ENCODE measurements at places on chromosomes 12 and 14.

GRCh38 chr12:71555191-71555590 is 108.5 kb downstream of the ZFC3H1 start:
- DNase-seq, result no peak

- DNase-seq, result peak; percentile 40
Observed at GRCh38 chr12:62865937-62866336, 69.0 kb downstream of the PPM1H start.

DNA sequence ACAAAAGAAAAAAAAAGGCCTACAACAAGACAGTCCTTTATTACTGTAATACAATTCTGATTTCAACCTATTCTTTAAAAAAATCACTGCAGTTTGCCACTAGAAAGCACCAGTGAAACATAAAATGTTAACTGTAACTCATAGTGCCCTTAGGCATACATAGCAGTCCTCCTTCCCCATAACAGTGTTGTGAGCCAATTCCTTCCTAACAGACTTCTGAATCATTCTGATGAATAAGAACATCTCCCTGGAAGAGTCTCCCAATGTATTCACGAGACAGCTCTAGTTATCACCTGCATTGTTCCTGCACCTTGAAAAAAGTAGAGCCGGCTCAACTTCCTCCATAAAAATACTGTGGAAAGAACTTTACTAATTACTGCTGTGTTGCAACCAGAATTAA is 213.6 kb upstream of the FSCB start:
- DNase-seq, result no peak

DNA sequence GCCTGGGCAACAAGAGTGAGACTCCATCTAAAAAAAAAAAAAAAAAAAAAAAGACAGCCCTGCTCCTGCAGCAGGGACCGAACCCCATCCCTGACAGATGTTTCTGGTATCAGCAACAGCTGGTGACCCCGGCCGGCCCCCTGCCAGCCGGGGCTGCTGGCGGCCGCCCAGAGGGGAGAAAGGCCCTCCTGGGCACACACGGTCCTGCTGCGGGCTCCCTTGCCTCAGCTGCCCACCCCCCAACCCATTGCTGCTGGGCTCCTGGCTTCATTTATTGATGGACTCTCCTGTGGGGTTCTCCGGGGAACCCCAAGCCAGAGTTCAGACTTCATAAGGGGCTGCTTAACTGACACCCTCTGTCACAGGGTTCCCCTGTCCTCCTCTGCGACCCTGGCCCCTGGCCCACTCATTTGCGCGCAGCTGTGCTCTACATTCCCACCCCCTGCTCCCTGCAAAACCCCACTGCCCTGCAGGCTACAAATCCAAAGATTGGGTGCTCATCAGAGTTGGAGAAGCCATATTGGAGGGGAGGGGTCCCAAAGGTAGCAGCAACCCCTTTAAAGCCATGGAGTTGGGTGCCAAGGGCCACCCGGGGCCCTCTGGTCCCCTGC is 103.6 kb upstream of the RTL1 start:
- no peak for DNase-seq

- DNase-seq, result peak; percentile 55
Observed at GRCh38 chr12:98752726-98753125, 107.6 kb downstream of the APAF1 start.

GRCh38 chr12:6791931-6792520 is 2.7 kb downstream of the CD4 start:
- no peak for DNase-seq

DNA sequence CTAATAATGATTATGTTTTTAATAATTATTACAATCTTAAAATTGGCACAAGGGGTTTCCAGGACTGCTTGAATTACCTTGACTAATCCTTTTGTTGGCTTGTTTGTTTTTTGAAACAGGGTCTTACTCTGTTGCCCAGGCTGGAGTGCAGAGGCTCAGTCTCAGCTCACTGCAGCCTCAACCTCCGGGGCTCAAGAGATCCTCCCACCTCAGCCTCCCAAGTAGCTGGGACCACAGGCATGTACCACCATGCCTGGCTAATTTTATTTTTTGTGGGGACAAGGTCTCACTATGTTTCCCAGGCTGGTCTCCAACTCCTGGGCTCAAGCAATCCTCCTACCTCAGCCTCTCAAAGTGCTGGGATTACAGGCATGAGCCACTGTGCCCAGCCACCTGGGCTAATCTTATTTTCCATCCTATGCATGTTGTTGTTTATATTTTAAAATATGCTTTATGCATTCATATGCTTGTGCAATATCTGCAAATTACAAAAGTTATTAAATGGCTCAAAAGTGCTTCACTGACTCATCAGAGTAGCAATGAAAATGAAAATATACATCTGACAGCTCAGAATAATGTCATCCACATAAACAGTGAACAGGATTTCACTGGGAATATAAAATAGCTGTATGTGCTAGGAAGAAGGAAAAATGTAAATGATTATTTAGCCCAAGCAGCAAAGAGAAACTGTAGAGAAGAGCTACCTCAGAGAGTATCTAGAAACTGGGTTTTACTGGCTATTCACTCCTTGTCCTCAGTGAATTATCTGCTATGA is 24.8 kb upstream of the PLEKHG6 start:
- peak; percentile 59 for DNase-seq

DNA sequence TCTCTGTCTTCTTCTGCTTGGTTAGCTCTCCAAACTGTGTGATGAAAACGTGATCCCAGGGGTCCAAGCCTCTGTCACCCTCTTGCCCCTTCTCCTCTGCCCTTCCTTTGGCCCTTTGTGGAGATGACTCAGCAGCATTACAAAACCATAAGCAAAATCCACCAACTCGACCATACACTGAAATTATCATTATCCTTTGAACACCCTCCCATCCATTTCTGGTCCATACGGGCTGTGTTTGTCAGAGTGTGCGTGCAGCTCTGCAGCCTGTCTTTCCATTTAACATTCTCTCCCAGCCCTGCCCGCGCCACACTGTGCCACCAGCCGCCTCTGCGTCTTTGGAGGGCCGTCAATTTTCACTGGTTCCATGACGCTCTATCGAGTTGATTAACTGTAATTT is 69.2 kb downstream of the SLC25A47 start:
- peak; percentile 20 for DNase-seq

- peak; percentile 85 for DNase-seq
Observed at GRCh38 chr12:58416236-58416635, 474.9 kb downstream of the ATP23 start.

GRCh38 chr12:64387197-64387816 is 3.3 kb downstream of the C12orf56 start:
- no peak for DNase-seq

DNA sequence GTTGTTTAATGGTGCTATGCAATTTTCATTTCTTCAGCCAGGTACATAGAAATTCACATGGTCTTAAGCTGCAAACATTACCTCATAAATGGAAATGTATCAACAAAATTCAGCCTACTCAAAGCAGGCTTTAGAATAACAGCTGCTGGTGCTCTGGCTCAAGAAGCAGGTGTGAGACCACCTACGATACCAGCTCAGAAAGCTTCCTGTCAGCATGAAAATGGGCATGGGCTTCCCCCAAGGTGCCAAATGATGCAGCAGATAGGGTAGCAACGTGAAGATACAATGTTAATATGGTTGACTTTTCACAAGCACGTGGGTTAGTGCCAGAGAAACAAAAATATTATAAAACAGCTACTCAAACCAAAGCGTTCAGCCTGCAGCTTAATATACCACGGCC is 343.4 kb upstream of the PRICKLE1 start:
- DNase-seq, result no peak

DNA sequence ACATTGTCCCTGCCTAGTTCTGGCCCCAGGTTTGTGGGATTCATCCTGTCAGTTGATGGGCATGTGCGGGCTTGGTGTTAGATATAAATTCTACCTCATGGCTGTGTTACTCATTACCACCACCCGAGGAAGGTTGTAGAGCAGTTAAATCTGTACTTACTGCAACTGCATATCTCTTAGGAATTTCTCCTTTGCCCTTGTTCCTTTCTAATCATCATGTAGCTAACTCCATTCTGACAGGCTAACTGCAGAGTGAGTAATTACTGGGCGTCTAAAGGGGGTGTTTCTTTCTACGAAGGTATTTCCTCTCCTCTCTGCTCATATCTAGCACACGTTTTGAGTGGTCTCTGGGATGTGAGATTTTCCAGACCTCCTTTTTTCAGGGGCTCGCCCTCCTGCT is 1076.7 kb downstream of the TMTC2 start:
- DNase-seq, result no peak

DNA sequence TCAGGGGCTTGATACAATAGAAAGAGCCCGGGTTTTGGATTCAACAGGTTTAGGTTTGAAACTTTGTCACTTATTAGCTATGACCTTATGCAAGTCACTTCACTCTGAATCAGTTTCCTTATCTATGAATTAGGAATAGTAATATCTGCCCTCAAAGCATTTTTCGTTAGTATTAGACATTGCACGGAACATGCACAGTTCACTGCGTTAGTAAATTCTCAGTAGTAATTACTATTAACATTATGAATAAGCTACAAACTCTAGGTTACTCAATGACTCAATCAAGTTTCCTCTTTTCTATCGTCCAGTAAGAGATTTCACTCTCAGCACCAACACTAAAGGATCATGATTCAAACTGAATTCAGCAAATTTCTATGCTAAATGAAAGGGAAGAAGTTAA is 150.3 kb downstream of the CEP83 start:
- no peak for DNase-seq

- DNase-seq, result no peak
Observed at GRCh38 chr12:38776647-38777046, 128.7 kb downstream of the CPNE8 start.

DNA sequence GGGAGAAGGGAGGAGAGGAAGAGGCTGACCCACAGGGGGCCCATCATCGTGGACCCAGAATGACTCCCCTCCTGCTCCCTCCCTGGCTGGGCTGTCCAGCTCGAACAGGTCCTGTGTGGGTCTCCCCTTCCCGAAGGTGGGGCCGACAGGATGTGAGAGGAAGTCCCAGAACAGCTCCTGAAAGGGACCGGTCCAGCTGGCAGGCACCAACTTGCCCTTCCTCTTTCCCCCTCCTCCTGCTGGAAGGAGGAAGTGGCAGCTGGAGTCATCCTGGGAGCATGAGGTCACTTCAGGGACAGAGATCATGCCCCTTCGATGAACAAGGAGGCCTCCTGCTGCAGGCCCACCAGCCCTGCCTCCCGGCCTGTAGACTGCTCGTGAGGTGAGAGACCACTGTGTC is 35.0 kb upstream of the BEGAIN start:
- DNase-seq, result no peak
